CD4-positive, alpha-beta T cell treated with Interleukin-2 at 100 ng/mL for 4 hours (primary cell): ENCODE measurements at places on chromosomes 6 and 20.

DNA sequence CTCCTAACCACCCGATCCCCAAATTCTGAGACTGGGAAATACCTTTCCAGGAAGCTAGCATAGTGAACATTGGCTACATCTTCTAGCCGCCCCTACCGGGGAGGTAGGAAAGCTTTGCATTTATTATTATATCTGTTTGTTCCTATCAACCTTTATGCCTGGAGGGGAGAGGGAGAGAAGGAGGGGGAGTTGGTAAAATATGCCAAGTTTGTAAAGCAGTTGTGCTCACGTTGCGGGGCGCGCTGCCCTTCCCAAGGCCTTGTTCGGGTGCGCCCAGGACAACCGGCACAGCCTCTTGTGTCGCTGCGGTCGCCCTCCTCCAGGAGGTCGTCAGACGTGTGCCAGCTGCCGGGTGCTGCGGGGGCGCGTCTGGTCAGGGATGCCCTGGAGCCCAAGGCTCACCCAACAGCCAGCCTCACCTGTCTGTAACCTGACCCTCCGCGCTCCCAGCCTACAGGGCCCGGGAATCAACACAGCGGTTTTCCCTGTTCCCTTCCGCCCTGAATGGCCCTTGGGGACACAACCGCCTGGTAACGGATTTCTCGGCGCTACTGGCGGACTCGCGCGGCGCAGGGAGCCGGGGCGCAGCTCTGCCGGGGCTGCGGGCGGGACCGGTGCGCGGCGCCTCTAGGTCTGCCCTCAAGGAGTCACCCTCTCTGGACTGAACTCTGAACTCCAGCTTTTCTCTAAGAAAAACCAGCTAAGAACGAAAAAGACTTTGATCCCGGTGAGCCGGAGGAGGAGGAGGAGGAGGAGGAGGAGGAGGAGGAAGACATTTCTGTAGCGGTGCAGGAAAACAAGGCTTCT is 1.1 kb upstream of the OVOL2 start:
- DNase-seq = no peak

- no peak for DNase-seq
Observed at GRCh38 chr6:47836046-47836445, 54.2 kb downstream of the OPN5 start.

GRCh38 chr6:16153211-16153820 is 24.4 kb downstream of the MYLIP start:
- no peak for DNase-seq

GRCh38 chr6:40996591-40997233 is 42.3 kb downstream of the UNC5CL start:
- no peak for DNase-seq

DNA sequence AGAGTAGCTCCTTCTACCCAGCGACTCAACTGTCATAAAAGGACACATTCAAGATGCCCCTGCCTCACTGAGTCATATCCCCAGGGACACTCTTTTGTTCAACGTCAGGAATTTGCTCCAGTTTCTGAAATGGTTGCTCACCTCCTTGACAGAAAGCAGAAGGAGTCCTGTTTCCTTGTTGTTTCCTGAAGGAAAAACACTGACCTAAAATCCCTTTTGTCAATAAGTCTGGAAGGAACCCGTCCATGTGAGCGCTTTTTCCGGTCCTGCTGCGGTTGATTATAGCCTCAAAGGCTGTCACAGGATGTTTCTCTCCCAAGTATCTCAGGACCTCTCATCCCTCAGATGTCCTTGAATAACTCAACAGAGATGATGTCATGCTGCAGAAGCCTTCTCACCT is 113.6 kb upstream of the PLEKHG1 start:
- no peak for DNase-seq

- no peak for DNase-seq
Observed at GRCh38 chr6:111858347-111858746, 14.9 kb downstream of the FYN start.

DNA sequence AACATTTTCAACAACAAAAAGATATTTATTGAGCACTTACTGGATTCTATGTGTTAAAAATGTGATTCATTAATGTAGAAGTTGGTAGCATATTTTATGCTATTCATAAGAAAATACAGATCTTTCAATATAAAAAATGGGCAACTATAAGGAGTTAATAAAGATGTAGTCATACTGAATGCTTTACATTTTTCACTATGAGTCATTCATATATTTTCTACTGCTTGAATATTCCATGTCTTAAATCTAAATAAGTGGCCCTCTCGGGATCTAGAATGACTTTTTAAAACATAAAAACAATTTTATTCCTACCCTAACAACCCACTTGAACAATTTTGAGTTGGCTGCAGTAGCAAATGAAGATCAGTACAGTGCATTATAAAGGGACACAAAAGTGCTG is 362.1 kb downstream of the PHF3 start:
- DNase-seq = no peak

GRCh38 chr20:7703996-7704395 is 236.3 kb downstream of the HAO1 start:
- no peak for DNase-seq

DNA sequence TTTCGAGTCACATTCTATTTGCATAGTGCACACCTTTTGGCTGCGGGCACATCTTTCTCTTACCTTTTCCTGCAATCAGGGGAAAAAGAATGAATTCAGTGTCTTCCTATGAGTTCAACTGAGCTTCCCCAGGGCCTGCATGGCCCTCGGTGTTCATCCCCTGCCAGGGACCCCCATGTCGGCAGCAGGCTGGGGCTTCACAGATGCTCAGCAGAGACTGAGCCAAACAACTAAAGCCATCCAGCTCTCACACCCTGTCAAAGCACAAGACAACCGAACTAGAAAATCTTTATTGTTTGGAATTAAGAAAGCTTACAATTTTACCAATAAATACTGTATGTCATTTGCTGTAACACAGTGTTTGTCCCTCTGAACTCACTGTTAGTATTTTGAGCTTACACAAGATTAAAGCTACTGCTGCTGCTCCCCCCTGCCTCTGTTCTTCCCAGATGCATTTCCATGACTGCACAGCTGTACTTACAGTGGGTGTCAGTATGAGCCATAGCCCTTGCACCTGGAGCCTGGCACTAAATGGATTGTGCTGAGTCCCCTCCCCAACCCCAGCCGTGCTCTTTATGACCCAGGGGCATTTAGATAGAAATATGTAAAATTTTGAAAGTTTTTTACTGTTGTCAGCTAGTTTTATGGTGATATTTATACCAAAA is 205.8 kb downstream of the TMEM242 start:
- no peak for DNase-seq

DNA sequence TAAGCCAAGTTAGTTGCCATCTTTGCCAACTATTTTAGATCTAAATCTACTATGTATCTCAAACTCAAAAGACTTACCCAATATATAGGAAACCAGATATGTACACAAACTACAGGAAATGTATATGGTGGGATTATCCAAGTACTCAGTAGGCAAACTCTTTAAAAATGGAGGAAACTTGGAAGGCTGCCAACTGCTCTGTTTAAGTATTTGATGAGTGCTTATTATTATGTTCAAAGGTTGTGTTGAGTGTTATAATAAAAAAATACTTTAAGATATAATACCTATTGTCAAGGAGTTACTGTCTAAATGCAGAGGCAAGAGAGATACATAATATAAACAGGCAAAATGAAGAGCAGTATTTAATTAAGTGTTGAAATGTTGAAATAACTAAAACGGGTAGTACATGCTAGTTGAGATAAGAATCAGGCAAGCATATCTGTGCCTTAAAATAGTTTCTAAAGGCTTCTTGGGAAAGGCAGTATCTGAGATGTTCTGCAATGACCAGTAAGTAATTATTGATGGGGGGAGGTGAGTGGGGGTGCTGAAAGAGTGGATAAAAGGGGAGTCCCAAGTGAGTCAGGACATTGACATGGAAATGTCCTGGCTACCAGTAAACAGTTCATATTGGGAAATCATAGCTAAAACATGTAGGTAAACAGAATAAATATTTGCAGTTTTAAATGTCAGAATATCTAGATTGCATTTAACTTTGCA is 6.5 kb upstream of the DST start:
- no peak for DNase-seq

DNA sequence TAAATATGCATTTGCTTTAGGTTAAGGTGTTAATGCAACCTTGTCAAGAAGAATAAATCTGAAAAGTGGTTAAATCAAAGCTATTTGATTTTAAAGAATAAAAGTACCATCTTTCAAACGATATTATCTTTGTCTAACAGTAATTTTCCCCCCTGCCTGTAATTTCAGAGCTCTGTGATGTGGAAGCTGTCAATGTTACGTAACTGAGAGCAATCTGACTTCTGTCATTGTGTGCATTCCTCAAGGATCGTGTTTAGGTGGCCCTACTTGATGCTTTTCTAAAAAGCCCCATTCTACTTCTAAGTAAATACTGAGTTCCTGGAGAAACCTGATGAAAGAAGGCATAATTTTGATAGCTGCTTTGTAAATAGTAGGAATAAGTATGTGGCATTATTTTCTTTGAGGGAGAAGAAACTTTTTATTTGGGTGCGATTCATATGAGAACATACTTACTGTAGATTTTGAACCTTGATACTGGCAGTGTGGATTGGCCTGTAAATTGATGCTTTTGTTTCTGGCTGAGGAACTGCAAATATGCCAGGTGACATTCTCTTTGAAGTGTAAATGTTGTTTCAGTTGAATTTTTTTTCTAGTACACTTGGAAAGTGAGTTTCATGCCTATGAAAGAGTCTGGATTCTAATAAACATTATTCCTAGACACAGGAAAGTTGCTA is 529.6 kb upstream of the FLRT3 start:
- DNase-seq = no peak

DNA sequence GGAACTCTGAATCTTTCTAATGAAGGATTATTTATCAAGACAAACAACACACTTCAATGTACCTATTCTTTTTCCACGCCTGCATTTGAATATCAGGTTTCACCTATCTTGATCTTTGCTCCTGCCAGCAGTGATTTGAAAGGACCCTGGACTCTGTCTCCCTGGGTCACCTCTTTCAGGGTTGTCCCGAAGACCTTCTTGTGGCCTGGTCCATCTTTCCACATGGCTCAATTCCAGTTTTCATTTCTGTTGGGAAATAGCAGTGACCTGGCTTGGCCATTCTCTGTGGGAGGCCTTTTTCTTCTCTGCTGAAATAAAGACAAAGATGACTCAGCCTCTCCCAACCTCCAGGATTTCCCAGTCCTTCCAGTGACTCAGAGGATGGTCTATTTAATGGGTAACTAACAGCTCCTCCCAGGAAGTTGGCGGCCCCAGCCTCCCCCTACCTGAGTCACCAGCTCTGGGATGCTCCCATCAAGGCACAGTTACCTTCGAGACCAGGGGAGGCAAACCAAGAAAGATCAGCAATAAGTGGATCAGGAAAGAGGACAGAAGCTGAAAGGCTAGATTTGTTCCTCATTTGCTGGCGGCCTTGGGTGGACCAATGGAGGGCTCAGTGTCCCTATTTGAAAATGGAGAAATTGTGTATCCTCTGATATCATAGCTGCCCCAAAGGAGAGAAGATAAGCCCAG is 120.2 kb upstream of the RNF24 start:
- DNase-seq = no peak
